Amniotic stem cell (primary cell): ENCODE measurements at places on chromosomes 4 and X.

- DNase-seq, result no peak
These were observed 5.6 kb upstream of the KANTR start for GRCh38 chrX:53088136-53088974.

GRCh38 chrX:152170621-152171020 lies 32.2 kb upstream of the MAGEA10 start:
- DNase-seq, result no peak

GRCh38 chr4:48909697-48910096 lies 3.1 kb upstream of the OCIAD2 start:
- peak; percentile 95 for DNase-seq

GRCh38 chr4:87117051-87117731 lies 103.2 kb downstream of the KLHL8 start:
- DNase-seq, result no peak

GRCh38 chrX:102345916-102346315 lies 93.9 kb downstream of the NXF2B start:
- DNase-seq, result no peak

DNA sequence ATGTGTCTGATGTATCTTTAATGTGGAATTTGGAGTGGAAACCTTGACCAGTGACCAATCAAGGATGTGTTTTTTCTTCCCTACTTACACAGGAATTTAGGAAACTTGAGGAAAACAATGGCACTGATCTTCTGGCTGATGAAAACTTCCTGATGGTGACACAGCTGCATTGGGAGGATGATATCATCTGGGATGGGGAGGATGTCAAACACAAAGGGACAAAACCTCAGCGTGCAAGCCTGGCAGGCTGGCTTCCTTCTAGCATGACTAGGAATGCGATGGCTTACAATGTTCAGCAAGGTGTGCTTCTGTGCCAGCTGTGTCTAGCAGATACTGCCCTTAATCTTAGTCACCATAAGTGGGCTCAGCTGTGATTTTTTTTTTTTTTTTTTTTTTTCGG lies 12.6 kb downstream of the TAF1 start:
- no peak for DNase-seq

DNA sequence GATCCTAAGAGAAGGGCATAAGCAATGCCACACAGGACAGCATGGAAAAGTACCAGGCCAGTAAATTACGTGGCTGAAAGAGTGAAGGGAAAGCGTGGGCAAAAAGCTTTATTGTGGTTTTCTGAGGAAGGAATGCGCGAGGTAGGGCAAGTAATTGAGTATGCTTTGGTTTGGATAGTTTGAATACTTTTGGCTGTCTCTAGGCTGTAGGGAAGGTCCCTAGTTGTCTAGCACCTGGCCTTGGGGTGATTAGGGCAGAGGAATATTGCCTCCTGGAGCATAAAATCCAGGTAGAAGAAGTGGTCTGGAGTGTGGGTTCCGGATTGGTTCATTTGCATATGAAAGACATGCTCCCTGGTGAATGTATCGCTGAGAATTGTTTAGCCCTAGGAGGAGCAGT lies 46.4 kb upstream of the NALF2 start:
- DNase-seq, result no peak

DNA sequence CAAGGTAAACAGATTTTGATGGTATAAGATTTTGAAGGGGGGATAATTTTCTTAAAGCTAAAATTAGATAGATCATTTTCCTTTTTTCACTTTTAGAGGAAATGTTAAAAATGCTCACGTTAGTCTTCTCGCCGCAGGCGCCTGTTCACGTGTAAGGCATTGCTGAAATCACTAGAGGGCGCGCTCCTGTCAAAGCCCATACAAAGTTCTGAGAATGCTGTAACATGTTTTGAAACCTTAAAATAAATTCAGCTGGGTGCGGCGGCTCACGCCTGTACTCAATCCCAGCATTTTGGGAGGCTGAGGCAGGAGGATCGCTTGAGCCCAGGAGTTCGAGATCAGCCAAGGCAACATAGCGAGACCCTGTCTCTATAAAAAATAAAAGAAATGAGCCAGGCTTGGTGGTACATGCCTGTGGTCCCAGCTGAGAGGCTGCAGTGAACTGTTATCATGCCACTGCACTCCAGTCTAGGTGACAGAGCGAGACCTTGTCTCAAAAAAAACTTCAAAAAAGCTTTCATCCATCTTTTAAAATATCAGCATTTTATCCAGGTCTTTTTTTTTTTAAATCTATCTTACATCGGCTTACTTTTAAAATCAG lies 138.0 kb downstream of the RBMX2 start:
- DNase-seq, result peak; percentile 1

DNA sequence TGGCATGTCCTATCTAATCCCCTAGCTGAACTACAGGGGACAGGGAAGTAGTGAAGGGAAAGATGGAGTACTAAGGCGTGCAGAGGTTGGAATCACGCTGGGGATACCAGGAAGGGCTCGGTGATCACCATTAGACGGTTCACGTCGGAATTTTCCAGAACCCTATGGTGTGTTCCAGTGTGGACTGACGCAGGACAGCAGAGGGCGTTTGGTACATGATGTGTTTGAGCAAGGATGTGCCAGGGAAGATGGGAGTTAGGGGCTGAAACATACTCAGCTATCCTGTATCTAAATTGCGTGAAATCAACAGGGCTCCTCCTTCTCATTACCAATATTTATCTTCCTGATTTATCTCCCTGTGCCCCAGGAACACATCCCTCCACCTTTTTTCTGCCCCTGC lies 33.7 kb downstream of the PRPS2 start:
- no peak for DNase-seq

DNA sequence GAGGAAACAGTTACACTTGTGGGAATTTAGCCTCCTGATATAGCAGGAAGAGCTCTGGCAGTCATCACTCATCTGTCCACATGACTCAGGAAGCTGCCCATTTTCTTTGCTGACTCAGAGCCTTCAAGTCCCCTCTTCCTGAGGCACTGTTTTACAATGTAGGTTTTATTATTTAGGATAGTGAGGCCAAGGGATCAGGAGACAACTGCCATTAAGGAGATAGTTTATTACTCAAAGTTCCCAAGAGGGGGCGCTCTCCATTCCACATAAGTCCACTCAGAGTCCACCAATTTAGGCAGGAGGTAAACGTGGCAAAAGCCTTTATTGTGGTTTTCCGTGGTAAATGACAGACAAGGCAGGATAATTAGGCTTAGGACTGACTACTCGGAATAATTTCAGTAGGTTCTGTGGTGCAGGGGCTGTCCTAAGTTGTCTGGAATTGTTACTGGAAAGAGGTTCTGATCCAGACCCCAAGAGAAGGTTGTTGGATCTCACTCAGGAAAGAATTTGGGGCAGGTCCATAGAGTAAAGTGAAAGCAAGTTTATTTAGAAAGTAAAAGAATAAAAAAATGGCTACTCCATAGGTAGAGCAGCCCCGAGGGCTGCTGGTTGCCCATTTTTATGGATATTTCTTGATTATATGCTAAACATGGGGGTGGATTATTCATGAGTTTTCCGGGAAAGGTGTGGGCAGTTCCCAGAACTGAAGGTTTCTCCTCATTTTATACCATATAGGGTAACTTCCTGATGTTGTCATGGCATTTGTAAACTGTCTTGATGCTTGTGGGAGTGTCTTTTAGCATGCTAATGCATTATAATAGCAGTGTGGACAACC lies 96.0 kb upstream of the RAB40AL start:
- no peak for DNase-seq
